Activated CD8-positive, alpha-beta memory T cell treated with anti-CD3 and anti-CD28 coated beads, Interleukin-2, amount 10 ng/mL, durations not matched to agents 7 days and 5 days (primary cell): ENCODE measurements at places on chromosomes 4 and X.

GRCh38 chrX:42085836-42086235 lies 162.5 kb upstream of the CASK start:
- H3K4me3 ChIP-seq: no peak overlapping the region
- H3K4me1 ChIP-seq: peaks cover 9% of the 10 kb centered on the region
- no peaks in the 10 kb centered on the region for H3K27me3 ChIP-seq
- no peak for DNase-seq
- H3K36me3 ChIP-seq: no peaks in the 10 kb centered on the region
- H3K27ac ChIP-seq: no peak overlapping the region

DNA sequence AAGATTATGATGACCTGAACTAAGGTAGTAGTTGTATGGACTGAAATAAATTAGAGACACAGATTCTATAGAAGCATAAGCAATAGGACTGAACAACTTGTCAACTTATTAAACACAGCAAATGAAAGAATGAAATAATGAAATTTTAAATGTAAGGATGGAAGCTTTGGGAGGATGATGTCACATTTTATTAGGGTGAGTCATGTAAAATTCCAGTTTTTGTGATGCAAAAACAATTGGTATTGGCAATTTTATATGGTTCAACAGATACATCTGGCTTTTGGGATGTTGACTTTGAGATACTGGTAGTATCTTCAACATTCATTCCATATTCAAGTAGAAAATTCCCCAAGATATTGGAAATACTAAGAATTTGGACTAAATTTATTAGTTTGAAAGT lies 72.7 kb upstream of the IL15 start:
- H3K36me3 ChIP-seq: no peaks in the 10 kb centered on the region
- peaks cover 2% of the 10 kb centered on the region for H3K27me3 ChIP-seq
- no peaks in the 10 kb centered on the region for H3K4me1 ChIP-seq
- DNase-seq: no peak
- H3K4me3 ChIP-seq: no peak overlapping the region
- no peak overlapping the region for H3K27ac ChIP-seq

DNA sequence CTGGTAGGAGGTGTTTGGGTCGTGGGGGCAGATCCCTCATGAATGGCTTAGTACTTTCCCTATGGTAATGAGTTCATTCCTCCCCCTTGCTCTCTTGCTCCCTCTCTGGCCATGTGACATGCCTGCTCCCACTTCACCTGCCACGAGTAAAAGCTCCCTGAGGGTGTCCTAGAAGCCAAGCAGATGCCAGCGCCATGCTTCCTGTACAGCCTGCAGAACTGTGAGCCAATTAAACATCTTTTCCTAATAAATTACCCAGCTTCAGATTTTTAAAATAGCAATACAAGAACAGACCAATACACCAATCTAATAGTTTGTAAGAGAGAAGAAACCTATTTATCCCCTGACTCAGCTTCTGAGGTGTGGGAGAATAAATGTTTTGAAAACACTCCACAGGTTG lies 60.5 kb downstream of the FGFBP1 start:
- H3K27me3 ChIP-seq: peaks cover 31% of the 10 kb centered on the region
- no peak overlapping the region for H3K27ac ChIP-seq
- DNase-seq: no peak
- H3K4me1 ChIP-seq: peaks cover 2% of the 10 kb centered on the region
- H3K4me3 ChIP-seq: no peak overlapping the region
- no peaks in the 10 kb centered on the region for H3K36me3 ChIP-seq

GRCh38 chr4:168487282-168488035 lies 7.2 kb upstream of the DDX60L start:
- H3K27ac ChIP-seq: peak overlapping the region; percentile 68
- peaks cover 40% of the 10 kb centered on the region for H3K4me1 ChIP-seq
- H3K27me3 ChIP-seq: peaks cover 3% of the 10 kb centered on the region
- H3K36me3 ChIP-seq: peaks cover 12% of the 10 kb centered on the region
- no peak for DNase-seq

- H3K4me3 ChIP-seq: no peak overlapping the region
- no peaks in the 10 kb centered on the region for H3K27me3 ChIP-seq
- no peak for DNase-seq
- no peaks in the 10 kb centered on the region for H3K36me3 ChIP-seq
Measured at GRCh38 chr4:181650033-181650825, 593.0 kb upstream of the TENM3 start.

DNA sequence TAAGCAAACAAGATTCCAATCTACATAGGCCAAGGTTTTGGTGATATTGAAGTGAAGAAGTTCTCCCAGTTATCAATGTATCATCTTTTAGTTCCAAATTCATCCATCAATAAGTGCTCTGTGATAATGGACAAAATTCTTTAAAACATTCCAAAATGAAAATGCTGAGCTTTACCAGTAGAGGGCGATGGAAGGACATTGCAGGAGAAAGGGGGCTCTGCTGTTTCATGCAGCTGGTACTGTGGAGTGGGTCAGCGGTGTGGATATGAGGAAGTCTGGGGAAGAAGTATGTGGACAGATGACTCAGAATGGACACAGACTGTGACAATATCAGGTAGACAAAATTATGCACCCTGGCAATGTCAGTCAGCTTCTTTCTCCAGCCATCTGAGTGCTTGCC lies 46.6 kb upstream of the HS6ST2 start:
- no peak for DNase-seq
- H3K27ac ChIP-seq: peak overlapping the region; percentile 56
- no peaks in the 10 kb centered on the region for H3K4me1 ChIP-seq

- H3K27ac ChIP-seq: no peak overlapping the region
- no peak overlapping the region for H3K4me3 ChIP-seq
- DNase-seq: no peak
Measured at GRCh38 chr4:102657206-102657605, 103.6 kb downstream of the MANBA start.

- no peaks in the 10 kb centered on the region for H3K36me3 ChIP-seq
- DNase-seq: no peak
- no peak overlapping the region for H3K4me3 ChIP-seq
Measured at GRCh38 chr4:156109943-156110900, 156.6 kb upstream of the CTSO start.

- no peak overlapping the region for H3K4me3 ChIP-seq
- H3K36me3 ChIP-seq: no peaks in the 10 kb centered on the region
- no peak for DNase-seq
Measured at GRCh38 chr4:182740256-182740655, 176.9 kb downstream of the DCTD start.

- H3K4me1 ChIP-seq: peaks cover 8% of the 10 kb centered on the region
- no peak overlapping the region for H3K4me3 ChIP-seq
- H3K27me3 ChIP-seq: no peaks in the 10 kb centered on the region
- no peak for DNase-seq
- no peaks in the 10 kb centered on the region for H3K36me3 ChIP-seq
- H3K27ac ChIP-seq: no peak overlapping the region
Measured at GRCh38 chr4:107725281-107725859, 5.3 kb upstream of the PAPSS1 start.
